ENCODE measurements at places on chromosomes 2 and 18.

DNA sequence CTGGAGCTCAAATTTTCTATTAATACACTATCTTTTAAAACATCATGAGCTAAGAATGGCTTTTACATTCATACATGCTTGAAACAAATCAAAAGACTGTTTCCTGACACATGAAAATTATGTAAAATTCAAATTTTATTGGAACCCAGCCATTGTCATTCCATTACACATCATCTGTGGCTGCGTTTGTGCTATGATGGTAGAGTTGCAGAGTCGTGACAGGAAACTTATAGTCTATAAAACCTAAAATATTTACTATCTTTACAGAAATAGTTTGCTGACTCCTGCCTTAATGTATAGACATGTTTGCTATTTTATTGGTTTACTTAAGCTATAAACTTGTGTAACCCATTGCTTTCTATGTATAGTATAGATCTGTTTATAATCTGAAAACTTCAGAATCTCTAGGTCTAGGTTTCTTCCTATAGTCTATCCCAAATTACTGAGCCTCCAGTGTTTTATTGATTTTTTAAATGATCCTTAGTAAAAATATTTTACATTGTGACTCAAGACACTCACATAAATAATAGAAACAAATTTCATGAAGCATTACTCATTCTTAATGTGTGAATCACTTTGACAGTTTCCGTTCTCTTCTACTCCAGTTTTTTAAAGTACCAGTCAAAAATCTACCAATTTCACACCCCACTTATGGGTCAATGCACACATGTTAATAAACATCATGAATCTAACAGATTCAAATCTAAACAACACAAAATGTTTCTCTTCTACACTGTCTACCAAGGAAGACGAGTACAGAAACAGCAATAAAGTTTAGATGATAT, 26.4 kb upstream of the MRPL19 start:
- no peak for DNase-seq

GRCh38 chr2:111167076-111167862, 46.6 kb downstream of the BCL2L11 start:
- DNase-seq = no peak

- peak; percentile 33 for DNase-seq
These were observed 69.3 kb downstream of the MARCO start for GRCh38 chr2:119011162-119011909.

DNA sequence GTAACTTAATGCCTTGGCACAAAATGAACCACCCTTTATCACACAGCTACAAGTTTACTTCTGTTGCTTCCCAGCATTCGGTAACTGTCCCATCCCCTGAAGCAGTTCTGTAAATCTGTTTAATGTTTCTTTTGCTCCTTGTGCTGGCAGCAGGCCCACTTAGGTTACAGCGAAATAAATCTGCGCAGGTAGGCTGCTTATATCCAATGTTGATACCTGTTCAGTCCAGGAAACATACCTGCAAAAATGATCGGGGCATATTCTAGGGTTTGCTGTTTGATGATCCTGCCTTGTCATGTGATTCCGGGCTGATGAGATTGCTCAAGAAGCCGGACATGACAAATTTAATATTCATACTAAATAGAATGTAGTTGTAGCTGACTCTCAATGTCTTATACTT, 23.3 kb downstream of the PELI1 start:
- no peak for DNase-seq

DNA sequence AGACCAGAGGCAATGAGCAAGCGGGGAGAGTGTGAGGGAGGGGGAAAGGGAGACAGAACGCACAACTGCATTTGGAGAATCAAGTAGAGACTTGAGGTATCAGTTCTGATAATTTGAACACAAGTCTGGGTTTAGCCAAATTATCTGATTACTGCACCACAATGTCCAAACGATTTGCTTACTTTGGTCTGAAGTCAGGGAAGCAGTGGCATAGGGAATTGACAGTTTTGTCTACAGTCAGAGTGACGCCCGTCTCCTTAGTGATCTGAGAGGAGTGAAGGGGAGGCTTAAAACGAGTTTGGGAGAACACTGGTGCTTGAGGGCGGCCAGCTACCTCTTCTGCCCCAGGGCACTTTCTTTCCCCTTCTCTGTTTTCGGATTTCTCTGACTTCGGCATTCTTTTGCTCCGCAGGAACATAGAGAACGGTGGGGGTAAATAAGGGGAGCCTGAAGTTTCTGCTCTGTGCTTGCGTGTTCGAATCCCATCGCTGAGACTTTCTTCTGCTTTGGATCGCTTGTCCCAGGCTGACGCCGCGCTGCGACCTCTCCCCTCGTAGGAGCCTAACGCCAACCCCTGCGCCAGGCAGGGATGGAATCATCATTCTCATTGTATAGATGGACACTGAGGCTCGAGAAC, 2.9 kb upstream of the DLX2 start:
- DNase-seq = no peak

GRCh38 chr18:77366067-77366719, 116.5 kb downstream of the GALR1 start:
- DNase-seq = no peak

GRCh38 chr2:119367472-119368099, 809 bp downstream of the DBI start:
- DNase-seq = peak; percentile 73

All from HepG2 (cell line).